Fibroblast of lung (primary cell): ENCODE measurements at places on chromosomes 1 and 21. TPM values are rescaled to one million over a fixed set of nuclear protein-coding genes. Genes with fewer than 3 reads are reported as not detected.

The GBP5 gene
- under 0.01 and 0.17 TPM in 2 replicates for total RNA-seq

The GLUL gene
- 423 and 523 TPM in 2 replicates for total RNA-seq

The DPT gene
- 4.1 and 13.6 TPM in 2 replicates for total RNA-seq

The AGMAT gene
- total RNA-seq: 1.0 and 1.2 TPM in 2 replicates
